Lower leg skin (tissue), 4 donors: ENCODE measurements at places on chromosomes 5 and 9.

DNA sequence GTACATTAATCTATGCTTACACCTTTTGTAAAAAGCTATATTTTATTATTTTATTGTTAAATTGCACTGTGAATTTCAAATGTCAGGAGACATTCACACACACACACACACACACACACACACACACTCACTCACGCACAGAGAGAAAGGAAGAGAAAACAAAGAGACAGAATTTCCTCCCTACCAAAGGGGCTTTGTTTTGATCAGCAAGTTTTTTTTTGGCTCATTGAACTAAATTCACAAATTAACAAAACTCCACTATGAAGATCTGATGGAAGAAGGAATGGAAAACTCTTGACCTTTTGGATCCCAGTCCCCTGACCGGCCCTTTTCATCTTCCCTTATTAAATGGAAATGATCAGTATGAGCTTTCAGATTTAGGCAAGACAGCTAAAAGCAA, 161.2 kb downstream of the PDE4D start:
- no peak for DNase-seq

- DNase-seq, result no peak
These were observed 8.1 kb upstream of the RAD23B start for GRCh38 chr9:107274953-107275422.

DNA sequence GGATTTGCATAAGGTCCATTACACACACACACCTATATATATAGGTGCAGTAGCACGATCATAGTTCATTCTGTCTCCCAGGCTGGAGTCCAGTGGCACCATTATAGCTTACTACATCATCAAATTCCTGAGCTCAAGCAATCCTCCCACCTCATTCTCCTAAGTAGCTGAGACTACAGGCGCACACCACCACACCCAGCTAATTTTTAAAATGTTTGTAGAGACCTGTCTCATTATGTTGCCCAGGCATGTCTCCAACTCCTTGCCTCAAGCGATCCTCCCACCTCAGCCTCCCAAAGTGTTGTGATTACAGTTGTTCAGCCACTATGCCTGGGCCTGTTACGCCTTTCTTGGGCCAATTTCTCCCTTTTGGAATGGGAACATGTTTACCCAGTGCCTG, 39.7 kb downstream of the DNAJB5 start:
- DNase-seq, result no peak

- DNase-seq, result no peak
These were observed 103.3 kb upstream of the BOD1 start for GRCh38 chr5:173719731-173720082.
